ENCODE measurements at places on chromosomes 13 and 19. TPM values are rescaled to one million over a fixed set of nuclear protein-coding genes. Genes with fewer than 3 reads are reported as not detected.

GRCh38 chr19:45574526-45574925, 10.1 kb downstream of the OPA3 start:
- no peaks in the 10 kb centered on the region for H3K27me3 ChIP-seq
- no peak overlapping the region for H3K27ac ChIP-seq
- H3K4me1 ChIP-seq, result no peaks in the 10 kb centered on the region

LRG1 gene
- total RNA-seq, result 13.5 TPM

DNA sequence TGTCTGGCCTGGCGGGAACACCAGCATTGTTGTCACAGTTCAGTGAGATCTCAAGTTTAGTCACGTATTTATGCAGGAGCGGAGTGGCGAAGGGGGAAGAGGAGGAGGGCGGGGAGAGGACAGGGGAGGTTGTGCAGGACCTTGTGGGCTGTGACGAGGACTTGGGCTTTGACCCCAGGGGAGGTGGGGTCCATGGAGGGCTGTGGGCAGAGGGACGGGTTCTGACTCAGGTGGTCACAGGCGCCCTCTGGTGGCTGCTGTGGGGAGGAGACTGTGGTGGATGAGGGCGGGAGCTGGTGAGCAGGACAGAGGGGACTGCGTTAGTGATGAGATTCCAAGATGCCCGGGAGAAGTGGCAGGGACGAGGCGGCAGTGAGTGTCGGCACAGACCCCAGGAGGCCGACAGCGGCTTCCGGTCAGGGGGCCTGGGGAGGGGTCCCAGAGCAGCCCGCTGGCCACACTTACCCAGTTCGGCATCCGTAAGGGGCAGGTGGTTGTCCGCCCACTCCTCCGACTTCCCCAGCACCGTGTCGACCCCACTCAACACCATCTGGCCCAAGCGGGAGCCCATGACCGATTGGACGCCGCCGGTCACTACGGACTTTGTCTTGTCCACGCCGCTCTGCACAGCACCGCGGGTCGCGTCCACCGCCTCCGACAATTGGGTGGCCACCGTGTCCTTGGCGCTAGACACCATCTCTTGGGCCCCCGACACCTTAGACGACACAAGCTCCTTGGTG, 15.7 kb downstream of the PLIN3 start:
- peak; percentile 21 for DNase-seq
- peaks cover 30% of the 10 kb centered on the region for H3K36me3 ChIP-seq
- no peak overlapping the region for H3K4me3 ChIP-seq
- H3K4me1 ChIP-seq, result no peaks in the 10 kb centered on the region
- H3K27ac ChIP-seq, result no peak overlapping the region
- H3K27me3 ChIP-seq, result no peaks in the 10 kb centered on the region

GRCh38 chr19:39481229-39481545, 549 bp downstream of the TIMM50 start:
- no peak for DNase-seq
- peaks cover 11% of the 10 kb centered on the region for H3K4me1 ChIP-seq
- peak overlapping the region; percentile 57 for H3K27ac ChIP-seq
- H3K27me3 ChIP-seq, result no peaks in the 10 kb centered on the region

DNA sequence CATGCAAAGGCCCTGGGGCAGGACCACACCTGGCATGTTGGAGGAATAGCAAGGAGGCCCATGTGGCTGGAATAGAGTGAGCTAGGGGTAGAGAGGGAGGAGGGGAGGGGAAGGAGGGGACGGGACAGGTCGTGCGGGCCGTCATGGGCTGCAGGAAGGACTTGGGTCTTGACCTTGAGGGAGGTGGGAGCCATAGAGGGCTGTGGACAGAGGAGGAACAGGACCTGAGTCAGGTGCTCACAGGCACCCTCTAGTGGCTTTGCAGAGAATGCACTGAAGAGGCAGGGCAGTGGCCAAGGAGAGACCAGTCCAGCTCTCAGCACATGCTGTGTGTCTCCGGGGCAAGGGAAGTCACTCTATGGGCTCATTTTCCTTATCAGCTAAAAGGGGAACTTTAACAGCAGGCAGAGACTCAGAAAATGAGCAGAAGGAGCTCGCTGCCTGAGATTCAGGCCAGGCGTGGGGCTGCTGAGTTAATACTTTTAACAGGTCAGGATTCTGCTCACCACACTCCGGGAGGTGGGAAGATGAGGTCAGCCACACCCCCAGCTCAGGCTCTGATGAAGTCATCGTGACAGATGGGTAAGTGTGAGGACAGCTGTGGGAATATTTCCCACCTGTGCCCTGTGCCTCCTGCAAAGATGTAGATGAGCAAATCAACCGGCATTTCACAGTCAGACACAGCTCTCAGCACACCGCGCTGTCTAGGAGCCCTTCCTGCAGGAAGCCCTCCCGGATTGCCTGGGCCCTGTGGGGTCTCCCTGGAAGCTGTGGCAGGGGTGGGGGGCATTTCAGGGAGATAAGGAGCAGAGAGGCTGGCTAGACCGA, 6.0 kb upstream of the TNFAIP8L1 start:
- H3K4me3 ChIP-seq, result no peak overlapping the region
- H3K4me1 ChIP-seq, result peaks cover 9% of the 10 kb centered on the region
- no peak overlapping the region for H3K27ac ChIP-seq
- no peaks in the 10 kb centered on the region for H3K36me3 ChIP-seq
- no peak for DNase-seq

DNA sequence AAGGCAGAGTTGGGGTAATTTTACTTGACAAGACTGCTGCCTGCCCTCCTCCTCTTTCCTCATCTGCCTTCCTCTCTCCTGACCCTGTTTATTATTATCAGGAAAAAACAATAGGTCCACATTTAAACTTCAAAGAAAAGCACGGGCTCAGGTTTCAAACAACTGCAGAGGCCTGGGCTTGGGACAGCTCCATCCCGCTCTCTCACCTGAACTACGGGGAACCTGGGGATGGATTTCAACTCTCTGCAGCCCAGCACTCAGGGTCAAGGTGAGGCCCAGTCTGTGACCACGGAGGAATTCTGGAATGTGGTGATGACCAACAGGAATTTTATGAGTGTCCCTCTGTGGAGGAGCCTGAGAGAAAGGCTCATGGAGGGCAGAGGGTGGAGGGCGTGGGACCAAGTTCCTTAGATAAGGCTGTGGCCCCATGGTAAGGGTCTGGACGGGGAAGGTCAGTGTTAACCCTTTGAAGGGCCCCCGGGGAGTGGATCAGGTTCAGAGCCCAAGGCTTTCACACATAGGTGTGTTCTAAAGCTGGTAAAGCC, 220.8 kb upstream of the MAB21L1 start:
- H3K36me3 ChIP-seq, result no peaks in the 10 kb centered on the region
- no peak overlapping the region for H3K27ac ChIP-seq
- H3K4me3 ChIP-seq, result no peak overlapping the region
- peaks cover 16% of the 10 kb centered on the region for H3K4me1 ChIP-seq

ZNF730 gene
- total RNA-seq, result not detected

DNA sequence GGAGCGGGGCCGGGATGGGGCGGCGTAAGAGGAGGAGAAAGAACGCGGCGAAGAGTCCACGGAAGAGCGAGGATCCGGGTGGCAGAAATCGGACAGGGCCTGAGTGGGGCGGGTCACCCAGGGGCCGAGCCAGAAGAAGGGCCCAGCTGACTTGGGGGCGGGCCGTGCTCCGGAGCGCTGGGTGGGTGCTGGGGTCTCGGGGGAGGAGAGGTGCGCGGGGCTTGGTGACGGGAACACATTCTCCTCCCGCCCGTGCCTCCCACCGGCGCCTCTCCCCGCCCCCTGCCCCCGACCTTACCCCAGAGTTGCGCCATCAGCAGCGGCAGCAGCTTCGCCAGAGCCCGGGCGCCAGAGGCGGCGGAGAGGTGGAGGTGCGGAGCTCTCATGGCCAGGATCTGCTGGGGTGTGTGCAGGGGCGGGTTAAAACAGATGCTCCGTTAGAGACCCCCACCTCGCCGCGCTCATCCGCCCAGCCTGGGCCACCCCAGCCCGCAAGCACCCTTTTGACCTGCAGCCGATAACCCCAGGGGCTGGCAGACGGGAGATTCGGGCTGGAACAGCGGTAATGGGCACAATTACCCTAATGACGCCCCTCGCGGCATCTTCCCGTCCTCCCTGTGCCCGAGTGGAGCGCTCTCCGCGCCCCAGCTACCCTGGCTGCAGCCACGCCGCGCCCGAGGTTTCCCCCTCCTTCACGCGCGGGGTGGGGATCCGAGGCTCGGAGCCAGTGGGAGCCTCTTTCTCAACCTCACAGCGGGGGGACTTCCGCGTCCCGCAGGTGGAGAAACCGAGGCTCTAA, 565 bp downstream of the KLK10 start:
- H3K27me3 ChIP-seq, result no peaks in the 10 kb centered on the region
- no peak for DNase-seq
- H3K27ac ChIP-seq, result no peak overlapping the region
- H3K36me3 ChIP-seq, result no peaks in the 10 kb centered on the region

GRCh38 chr13:71477735-71478134, 389.3 kb downstream of the DACH1 start:
- no peak for DNase-seq
- H3K36me3 ChIP-seq, result no peaks in the 10 kb centered on the region
- H3K27me3 ChIP-seq, result no peaks in the 10 kb centered on the region

GRCh38 chr19:44236384-44236783, 23.3 kb upstream of the ZNF233 start:
- no peaks in the 10 kb centered on the region for H3K27me3 ChIP-seq
- H3K27ac ChIP-seq, result no peak overlapping the region
- no peak overlapping the region for H3K4me3 ChIP-seq
- no peak for DNase-seq
- peaks cover 66% of the 10 kb centered on the region for H3K36me3 ChIP-seq

GRCh38 chr13:39259371-39260140, 221.3 kb downstream of the NHLRC3 start:
- no peak overlapping the region for H3K4me3 ChIP-seq
- no peaks in the 10 kb centered on the region for H3K27me3 ChIP-seq
- H3K36me3 ChIP-seq, result no peaks in the 10 kb centered on the region
- DNase-seq, result no peak

GRCh38 chr19:55654868-55655647, at the start of gene U2AF2:
Gene U2AF2, plus strand, starts transcription at chr19:55655035. Its CDS starts 70 bp downstream, at chr19:55655105.
- DNase-seq, result peak; percentile 79
- no peaks in the 10 kb centered on the region for H3K27me3 ChIP-seq
- peaks cover 37% of the 10 kb centered on the region for H3K4me1 ChIP-seq
- peak within 1 kb of the TSS; percentile 98 for H3K27ac ChIP-seq

- no peak overlapping the region for H3K4me3 ChIP-seq
- H3K27ac ChIP-seq, result no peak overlapping the region
- H3K4me1 ChIP-seq, result peaks cover 16% of the 10 kb centered on the region
- H3K27me3 ChIP-seq, result no peaks in the 10 kb centered on the region
- DNase-seq, result no peak
Measured at GRCh38 chr19:39377373-39378362, 13.2 kb downstream of the PAF1 start.

SPIB gene
- not detected for total RNA-seq

DNA sequence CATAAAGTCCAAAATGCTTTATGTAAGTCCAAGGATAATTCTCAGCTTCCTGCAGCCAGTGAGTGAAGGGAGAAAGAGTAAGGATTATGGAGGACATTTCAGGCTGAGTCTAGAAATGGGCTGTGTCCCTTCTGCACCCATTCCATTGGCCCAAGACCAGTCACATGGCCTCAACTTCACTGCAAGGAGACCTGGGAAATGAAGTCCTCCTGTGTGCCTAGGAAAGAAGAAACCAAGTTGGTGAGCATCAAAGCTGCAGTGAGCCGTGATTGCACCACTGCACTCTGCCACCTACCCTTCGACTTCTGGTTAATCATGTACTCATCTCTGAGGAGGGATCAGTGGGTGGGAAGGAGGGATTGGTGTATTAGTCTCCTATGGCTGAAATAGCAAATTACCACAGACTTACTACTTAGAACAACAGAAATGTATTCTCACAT, 3.6 kb upstream of the CD37 start:
- no peaks in the 10 kb centered on the region for H3K27me3 ChIP-seq
- no peaks in the 10 kb centered on the region for H3K36me3 ChIP-seq
- H3K4me1 ChIP-seq, result no peaks in the 10 kb centered on the region

- H3K4me3 ChIP-seq, result no peak overlapping the region
- no peaks in the 10 kb centered on the region for H3K27me3 ChIP-seq
- H3K36me3 ChIP-seq, result no peaks in the 10 kb centered on the region
- H3K4me1 ChIP-seq, result no peaks in the 10 kb centered on the region
Measured at GRCh38 chr13:99133230-99133629, 67.4 kb upstream of the UBAC2 start.

GRCh38 chr19:41225238-41226052, 6.4 kb downstream of the AXL start:
- H3K27me3 ChIP-seq, result no peaks in the 10 kb centered on the region
- peak overlapping the region; percentile 85 for H3K27ac ChIP-seq
- peak overlapping the region; percentile 74 for H3K4me3 ChIP-seq
- peak; percentile 91 for DNase-seq
- no peaks in the 10 kb centered on the region for H3K36me3 ChIP-seq
- peaks cover 12% of the 10 kb centered on the region for H3K4me1 ChIP-seq

DNA sequence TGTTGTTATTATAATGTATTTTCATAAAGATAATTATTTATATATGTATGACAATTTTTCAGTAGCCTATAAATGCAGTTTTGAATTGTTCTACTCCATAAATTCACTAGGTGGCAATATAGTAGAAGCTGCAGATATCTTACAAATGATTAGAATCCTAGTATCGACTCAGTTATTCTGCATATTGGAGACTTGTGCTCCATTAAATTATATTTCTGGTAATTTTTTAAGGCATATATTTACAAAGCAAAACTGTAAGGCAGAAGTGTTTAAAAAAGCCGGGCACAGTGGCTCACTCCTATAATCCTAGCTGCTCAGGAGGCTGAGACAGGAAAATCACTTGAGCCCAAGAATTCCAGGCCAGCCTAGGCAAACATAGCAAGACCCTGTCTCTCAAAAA, 58.7 kb downstream of the DPY19L3 start:
- no peak overlapping the region for H3K27ac ChIP-seq
- no peaks in the 10 kb centered on the region for H3K36me3 ChIP-seq
- no peak overlapping the region for H3K4me3 ChIP-seq
- H3K27me3 ChIP-seq, result no peaks in the 10 kb centered on the region
- no peaks in the 10 kb centered on the region for H3K4me1 ChIP-seq

All from thoracic aorta (tissue), 2 donors.